ENCODE measurements at places on chromosomes 12 and 14. TPM values are rescaled to one million over a fixed set of nuclear protein-coding genes. Genes with fewer than 3 reads are reported as not detected.

TIMELESS gene
- 8.9 TPM for total RNA-seq

IFI27 gene
- 19.9 TPM for total RNA-seq

CIROP gene
- not detected for total RNA-seq

CLEC6A gene
- total RNA-seq = not detected

KRT1 gene
- total RNA-seq = 0.42 TPM

PRR4 gene
- total RNA-seq = 4.4 TPM

DBX2 gene
- total RNA-seq = 0.26 TPM

PCED1B gene
- 1.1 TPM for total RNA-seq

XPOT gene
- 77.1 TPM for total RNA-seq

KCTD10 gene
- 34.2 TPM for total RNA-seq

HEATR5A gene
- total RNA-seq = 74.8 TPM

B3GNT4 gene
- total RNA-seq = 0.16 TPM

NFATC4 gene
- total RNA-seq = 41.8 TPM

DNA sequence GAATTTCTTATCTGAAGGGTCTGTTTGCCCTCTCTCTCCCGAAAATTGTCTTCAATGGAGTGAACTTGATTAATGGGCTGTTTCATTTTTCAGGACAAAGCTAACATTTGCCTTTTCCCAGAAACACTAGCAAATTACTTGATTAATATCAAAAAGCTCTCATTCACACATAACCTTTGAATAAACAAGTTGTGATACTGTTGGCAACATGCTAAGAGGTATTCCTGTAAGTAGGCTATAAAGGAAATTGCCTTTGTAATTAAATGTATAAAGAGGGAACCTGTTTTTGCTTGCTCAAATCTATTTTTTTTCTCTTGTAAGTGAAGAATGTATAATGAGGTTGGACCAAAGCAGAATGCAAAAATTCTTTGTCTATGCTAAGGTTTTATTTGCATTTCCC lies 457.2 kb downstream of the TMTC2 start:
- no peak for DNase-seq

DNA sequence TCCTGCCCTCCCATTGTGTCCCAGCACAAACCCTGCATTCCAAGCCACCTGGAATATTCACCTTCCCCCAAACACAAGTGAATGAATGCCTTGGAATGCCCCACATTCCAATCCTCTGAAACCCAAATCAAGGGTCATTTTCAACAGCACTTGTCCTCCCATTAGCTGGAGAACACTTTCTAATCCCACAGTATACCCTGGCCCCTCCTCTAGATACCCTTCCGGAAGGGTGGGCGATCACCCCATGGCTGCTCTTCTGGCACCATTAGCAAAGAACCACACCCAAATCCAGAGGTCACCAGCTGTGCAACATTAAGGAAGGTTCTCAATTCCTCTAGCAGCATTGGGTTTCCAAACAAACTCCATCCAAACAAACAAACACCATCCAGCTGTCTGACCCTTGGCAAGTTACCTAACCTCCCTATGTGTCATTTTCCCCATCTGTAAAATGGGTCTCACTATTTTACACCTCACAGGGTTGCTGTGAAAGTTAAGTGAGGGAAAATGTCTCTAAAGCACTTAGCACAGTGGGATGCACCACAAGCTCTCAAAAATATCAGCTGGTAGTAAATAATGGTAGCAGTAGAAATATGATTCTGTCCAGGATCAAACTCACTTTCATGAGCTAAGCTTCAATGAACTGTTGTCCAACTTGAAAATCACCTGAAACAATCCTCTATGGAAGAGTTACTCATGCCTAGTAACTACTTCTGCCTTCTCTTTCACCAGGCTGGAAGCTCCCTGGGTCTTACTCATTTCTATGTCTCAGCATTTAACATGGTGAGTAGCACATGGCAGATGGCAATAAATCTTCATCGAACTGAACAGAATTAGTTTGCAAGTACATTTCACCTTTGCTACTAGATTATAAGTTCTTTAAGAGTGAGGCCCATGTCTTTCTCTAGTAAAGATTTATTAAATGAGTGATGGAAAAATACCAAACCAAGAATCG lies 5.3 kb downstream of the NUAK1 start:
- no peak for DNase-seq

DNA sequence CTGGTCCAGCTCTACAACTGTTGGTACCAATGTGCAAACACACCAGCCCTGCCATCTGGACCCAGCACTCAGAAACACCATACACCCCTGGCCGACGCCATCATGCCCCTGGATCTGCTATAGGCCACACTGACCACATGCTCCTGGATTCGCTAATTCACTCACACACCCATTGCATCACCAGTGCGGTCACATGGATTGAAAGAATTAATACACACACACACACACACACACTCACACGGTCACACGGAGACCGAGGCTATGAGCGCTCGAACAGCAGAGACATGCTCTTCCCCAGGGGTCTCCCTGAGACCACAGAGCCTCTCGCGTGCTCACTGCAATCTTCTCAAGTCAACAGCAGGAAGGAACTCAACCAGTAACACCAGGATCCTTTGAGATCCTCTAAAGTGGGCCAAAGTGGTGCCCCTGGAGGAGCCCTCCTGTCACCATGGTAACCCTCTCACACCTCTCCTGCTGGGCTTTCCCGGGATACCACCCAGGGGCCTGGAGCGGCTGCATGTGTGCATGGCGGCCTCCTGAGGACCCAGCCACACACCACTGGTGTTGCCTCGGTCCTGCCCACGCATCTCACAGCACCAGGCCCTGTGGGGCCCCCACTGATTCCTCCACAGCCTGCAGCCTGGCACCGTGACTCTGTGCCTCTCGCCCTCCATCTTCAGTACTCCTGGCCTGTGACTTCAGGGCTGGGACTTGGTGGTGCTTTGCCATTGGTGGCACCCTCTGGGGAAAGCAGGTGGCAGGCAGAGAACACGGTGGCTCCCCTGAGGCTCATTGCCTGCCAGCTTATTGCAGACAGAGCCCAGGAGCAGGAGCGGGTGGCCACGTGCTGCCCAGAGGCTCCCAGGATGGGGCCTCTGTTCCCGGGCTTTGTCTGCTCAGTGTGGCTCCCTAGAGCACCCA lies 15.1 kb downstream of the LRTM2 start:
- DNase-seq = no peak

GRCh38 chr14:101250948-101251811 lies 310.1 kb upstream of the DIO3 start:
- DNase-seq = no peak

DNA sequence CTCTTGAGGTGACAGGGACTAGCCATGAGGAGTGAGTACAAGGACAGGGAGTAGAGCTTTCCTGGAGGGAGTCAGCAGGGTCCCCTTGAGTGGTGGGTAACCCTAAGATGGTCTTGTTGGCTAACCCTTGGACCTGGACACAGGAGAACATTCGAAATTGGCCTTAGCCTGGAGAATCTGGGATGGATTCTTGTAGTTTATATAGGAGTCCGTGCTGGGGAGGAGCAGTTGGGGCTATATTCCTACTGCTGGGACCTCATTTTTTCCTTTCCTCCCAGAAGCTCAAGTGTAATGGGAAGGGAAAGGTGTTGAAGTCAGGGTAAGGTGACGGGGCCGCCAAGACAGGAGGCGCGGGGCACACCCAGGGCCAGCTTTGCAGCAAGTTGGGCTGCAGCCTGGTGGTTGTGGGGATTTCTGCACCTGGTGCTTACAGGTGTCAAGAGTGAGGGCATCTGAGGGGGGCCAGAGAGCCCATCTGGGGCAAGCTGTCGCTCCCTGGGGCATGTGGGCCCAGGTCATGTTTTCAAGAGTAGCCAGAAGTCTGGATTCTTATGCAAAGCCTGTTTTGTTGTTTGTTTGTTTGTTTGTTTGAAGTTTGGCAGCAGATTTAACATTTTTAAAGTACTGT lies 5.1 kb downstream of the BCL7A start:
- no peak for DNase-seq

GRCh38 chr12:92062539-92063493 lies 82.8 kb downstream of the BTG1 start:
- DNase-seq = no peak

GRCh38 chr12:5294274-5295070 lies 137.4 kb upstream of the NTF3 start:
- no peak for DNase-seq

DNA sequence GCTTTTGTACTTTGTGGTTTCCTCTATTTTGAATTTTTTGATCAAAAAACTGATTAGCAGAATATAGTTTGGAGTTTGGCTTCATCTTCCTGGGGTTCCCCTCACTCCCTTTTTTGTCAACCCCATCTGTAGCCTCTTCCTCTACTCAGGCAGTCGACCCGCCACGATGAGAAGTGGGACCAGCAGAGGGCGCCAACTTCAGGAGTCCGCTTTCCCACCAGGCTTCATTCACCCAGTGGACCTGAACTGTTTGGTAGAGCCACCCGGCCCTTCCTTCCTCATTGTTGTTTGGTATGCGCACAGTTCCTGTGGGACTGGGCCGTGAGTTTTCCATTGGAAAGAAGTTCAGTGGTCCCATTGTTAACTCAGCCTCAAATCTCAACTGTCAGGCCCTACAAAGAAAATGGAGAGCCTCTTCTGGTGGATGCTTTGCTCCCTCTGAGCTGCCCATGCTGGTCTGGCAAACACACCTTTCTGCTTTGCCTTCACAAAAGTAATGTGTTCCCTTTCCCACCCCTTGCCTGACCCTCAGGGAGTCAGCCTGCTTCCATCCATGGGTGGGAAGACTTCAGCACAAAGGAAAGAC lies 21.7 kb downstream of the TMBIM6 start:
- no peak for DNase-seq

GRCh38 chr12:101521136-101521535 lies 46.0 kb downstream of the SPIC start:
- no peak for DNase-seq

GRCh38 chr12:5246196-5246595 lies 185.7 kb upstream of the NTF3 start:
- no peak for DNase-seq

DNA sequence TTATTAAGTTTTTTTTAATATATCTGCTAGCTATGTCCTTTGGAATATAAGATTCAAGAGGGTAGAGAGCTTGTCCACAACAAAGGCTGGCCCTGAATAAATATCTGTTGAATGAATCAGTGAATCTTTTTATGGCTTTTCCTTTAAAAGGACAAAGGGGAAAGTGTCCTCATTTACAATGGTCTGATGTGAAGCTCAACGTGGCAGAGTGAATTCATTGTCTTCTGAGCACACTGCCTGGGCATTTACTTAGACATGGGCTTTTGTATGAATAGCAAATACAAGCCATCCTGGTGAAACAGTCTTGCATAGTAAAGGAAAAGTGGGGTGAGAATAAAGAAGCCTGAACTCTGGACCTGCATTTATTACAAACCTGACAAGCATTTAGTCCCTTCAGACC lies 201.2 kb downstream of the NELL2 start:
- DNase-seq = no peak

Data from urinary bladder (tissue), 4 donors.